IPS DF 19.7 (cell line): ENCODE measurements at places on chromosomes 2 and 18.

DNA sequence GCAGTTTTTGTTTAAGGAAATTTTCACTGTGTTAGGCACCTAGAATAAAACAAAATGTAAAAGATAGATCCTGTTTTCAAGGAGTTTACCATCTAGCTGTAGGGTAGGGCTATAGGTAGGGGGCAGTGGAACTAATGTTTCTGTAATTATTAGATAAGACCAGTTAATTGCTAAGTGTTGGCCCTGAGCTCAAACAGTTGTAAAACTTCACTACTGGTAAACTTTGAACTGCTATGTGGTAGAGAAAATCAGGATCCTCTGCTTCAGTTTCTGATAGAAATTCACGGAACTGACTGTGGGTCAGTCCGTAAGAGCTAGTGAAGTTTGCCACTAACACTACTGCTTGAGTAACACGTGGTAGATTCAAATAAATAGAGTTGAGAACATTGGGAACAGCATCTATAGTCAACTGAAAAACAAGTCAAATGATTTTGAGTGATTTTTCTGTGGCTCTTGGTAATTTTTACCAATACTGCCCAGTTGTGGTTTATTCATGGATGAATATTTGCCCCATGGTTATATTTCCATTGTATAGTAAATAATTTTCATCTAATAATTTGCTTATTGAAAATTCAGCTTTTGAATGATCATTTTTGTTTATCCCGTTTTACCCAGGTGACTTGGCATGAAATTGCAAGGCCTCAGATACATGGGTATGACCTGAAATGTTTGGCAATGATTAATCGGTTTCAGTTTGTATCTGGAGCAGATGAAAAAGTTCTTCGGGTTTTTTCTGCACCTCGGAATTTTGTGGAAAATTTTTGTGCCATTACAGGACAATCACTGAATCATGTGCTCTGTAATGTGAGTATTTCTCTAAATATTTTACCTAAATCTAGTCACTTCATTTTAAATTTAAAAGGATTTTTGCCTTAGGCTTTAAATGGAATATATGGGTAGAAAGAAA lies 26.4 kb downstream of the ELP2 start:
- DNase-seq = no peak

GRCh38 chr18:80201739-80202138 lies 45.6 kb downstream of the PARD6G start:
- no peak for DNase-seq

DNA sequence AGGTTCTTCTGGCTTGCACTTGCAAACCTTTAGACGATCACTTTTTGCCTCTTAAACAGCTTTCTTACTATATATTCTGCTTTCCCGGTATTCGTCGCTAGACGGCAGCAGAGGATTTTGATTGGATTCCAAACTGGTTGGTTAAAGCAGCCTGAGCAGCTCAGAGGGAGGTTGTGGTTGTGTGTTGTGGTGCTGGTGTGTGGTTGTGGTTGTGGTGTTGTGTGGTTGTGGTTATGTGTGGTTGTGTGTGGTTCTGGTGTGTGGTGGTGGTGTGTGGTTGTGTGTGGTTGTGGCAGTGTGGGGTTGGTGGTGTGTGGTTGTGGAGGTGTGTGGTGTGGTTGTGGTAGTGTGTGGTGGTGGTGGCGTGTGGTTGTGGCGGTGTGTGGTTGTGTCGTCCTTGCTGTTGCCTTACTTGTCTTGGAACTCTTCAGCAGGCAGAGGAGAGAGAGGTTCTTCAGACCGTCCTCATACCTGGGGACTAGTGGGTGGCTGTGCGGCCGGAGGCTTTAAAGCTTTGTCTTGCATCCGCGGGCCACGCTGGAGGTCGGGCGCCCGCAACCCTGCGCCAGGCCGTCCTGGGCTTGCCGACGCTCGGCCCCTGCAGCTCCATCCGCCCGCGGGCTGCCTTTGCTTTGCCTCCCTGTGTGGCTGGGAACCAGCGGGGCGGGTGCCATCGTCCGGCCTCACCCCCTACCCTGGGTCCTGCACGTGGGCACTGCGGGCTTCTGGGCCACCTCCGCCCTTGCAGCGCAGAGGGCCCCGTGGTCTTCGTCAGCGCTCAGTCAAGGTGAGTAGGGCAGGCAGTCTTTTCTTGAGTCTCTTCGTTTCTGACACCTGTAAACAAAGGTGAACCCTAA lies 190.8 kb downstream of the ARHGAP28 start:
- DNase-seq = peak; percentile 69

- no peak for DNase-seq
These were observed 231.2 kb upstream of the FOSL2 start for GRCh38 chr2:28161466-28161865.

GRCh38 chr2:42928692-42929545 lies 136.5 kb upstream of the HAAO start:
- DNase-seq = peak; percentile 57

- DNase-seq = no peak
These were observed 4.8 kb downstream of the CACNB4 start for GRCh38 chr2:152094014-152094413.

- DNase-seq = no peak
These were observed 17.2 kb downstream of the GPC1 start for GRCh38 chr2:240452462-240453256.

GRCh38 chr18:76389716-76390115 lies 105.3 kb downstream of the ZNF516 start:
- no peak for DNase-seq

GRCh38 chr2:11160256-11160655 lies 5.0 kb downstream of the SLC66A3 start:
- no peak for DNase-seq

DNA sequence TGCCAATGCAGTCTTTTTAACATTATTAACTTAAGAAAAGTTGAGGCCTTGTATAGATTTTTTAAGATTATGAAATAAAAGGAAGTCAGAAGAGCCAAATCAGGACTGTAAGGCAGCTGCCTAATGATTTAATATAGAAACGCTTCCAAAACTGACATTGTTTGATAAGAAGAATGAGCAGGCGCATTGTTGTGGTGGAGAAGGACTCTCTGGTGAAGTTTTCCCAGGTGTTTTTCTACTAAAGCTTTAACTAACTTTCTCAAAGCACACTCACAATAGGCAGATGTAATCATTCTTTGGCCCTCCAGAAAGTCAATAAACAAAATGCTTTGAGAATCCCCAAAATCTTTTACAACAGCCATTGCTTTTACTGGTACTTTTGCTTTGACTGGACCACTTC lies 288.6 kb upstream of the FIGN start:
- DNase-seq = no peak

- DNase-seq = peak; percentile 59
These were observed 75.3 kb downstream of the LRRFIP1 start for GRCh38 chr2:237702441-237703391.

- DNase-seq = no peak
These were observed 690.7 kb downstream of the KCNJ3 start for GRCh38 chr2:155389224-155389623.

GRCh38 chr2:26008095-26008494 lies 25.8 kb upstream of the RAB10 start:
- DNase-seq = no peak

DNA sequence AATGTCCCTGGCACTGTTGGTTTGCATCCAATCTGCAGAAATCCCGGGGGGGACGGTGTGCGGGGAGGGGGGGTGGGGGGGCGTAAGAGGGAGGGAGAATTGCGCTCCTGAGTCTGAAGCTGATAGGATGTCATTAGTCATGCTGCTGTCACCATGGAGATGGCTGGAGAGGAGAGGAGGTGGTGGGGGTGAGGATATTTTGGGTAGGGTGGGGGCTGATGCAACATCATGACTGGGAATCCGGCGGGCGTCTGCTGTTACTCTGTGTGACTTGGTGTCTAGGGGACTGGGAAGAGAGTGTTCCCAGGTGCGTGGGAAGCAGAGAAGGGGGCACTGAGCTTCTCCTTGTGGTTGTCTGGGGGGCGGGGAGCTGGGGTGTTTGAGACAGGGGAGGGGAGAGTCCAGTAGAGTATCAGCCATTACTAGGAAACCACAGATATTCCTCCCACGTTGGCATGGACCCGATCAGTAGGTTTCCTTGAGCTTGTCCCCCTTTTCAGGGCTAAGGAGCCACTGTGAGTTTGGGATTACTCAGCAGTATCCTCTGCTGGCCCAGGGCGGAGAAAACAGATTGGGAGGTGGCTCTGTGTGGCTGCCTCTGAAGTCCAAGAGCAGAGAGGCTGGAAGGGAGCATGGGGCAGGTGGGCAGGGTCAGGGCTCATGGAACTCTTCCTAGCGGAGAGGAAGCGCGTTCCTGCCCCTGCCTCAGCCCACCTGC lies 18.9 kb downstream of the TET3 start:
- no peak for DNase-seq

- DNase-seq = no peak
These were observed 292.4 kb downstream of the TRIB2 start for GRCh38 chr2:13009027-13009642.

DNA sequence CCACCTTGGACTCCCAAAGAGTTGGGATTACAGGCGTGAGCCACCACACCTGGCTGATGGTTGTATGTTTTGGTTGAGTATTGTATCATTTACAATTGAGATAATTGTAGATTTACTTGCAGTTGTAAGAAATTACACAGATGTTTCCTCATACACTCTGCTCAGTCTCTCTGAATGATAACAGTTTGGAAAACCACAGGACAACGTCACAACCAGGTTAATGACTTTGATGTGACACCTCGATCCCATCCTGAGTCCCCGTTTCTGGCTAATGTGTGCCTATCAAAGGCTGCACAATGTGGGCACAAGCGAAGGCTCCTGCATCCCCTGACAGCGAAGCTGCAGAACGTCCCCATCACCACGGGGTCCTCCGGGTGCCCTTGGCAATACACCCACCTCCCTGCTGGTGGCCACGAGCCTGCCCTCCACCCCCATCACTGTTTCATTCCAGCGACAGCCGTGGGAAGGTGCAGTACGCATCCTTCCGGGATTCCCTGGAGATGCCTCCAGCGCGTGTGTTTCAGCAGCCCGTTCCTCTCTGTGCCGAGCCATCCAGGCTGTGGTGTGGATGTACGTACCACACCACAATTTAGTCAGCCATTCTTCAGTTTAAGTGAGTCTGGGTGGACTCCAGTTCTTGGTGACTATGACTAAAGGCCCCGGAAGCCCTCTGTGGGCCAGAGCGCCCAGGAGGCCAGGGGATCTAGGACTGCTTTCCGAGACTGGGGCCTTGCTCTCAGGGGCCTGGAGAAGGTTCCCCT lies 4.3 kb upstream of the PDCD1 start:
- no peak for DNase-seq

DNA sequence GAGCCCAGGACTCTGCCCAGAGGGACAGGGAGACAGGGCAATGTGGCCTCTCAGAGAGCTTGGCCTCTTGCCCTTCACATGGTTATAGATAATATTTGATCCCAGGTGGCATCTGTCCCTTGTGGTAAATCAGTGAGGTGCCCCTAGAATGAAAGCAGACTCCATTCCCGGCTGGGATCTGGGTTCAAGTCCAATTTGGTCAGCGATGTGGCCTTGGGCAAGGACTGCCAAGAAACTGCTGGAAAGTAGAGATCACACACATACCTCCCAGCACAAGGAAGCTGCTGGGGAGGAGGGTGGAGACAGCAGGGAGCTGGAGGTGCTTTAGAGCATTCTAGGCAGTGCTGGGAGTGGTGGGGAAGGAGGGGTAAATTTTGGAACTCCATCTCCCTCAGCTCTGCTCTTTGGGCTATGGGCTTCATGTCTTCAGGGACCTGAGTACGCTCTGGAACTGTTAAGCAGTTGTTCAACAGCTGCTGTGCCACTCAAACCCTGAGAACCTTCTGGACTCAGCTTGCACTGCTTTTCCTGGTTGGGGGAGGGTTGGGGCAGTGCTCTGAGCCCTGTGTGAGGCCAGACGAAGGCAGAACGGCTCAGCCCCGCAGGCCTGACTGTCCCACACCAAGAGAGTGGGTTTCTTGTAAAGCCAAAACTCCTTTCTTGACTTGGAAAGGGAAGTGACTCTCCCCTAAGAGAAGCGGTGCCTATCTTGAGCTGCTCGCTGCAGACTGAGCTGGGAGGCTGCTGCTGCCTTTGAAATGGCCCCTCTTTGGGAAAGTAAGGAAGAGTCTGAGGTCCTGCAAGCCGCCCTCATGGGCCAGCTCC lies 23.0 kb downstream of the INPP5D start:
- DNase-seq = no peak

DNA sequence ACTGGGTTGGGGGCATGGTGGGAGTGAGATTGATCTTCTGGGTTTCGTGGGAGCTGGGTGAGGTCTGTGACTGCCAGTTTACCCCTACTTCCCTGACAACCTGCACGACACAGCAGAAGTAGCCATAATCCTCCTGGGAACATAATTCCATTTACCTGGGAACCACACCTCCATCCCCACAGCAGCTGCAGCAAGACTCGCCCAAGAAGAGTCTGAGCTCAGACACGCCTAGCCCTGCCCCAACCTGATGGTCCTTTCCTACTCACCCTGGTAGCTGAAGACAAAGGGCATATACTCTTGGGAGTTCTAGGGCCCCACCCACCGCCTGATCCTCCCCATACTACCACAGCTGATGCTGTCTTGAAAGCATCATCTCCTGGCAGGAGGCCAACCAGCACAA lies 43.8 kb downstream of the FLACC1 start:
- DNase-seq = no peak

DNA sequence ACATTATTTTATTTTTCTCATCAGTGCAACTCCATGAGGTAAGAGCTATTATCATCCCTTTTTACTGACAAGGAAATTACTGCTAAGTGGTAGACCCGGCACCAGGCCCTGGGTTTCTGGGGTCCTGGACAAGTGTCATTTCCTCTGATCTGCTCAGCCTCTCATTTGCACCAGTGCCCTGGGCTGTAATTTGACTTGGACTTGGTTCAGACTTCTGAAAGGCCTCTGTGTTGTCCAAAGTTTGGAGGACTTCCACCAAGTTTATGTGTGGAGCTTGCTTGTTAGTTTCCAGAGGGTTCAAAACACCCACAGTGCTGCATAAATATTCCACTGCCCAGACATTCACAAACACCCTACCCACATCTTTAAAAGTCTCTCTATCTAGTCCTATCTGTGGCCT lies 44.0 kb upstream of the PPP1CB start:
- DNase-seq = no peak

GRCh38 chr2:200797242-200797770 lies 14.4 kb upstream of the BZW1 start:
- no peak for DNase-seq

DNA sequence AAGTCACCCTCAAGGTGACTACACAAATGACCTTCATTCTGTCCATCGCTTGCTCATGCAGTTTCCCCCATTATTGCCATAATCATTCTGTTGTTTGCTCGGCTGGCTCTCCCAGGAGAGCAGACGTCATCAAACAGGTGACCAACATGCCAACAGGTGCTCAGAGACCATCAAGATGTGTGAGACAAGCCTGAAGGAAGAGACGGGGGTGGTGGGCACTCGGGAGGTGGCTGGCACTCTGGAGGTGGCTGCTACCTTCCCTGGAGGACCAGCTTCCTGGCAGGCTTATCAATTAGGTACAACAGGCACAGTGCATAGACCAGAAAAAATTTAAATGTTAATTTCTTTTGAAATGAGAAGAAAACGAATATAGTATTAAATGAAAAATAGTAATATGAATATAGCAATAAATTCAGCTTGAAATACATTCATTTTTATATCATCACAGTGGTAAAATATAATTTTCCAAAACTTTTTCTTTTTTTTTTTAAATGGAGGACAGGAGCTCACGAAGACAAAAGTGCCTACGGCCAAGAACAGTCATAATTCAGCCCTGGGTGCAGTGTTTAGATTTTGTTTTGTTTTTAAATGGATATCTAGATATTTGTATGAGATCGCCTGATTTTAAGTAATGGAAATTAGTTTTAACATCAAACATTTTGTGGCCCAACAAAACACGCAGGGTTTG lies 16.9 kb upstream of the HAAO start:
- DNase-seq = no peak

GRCh38 chr2:190050001-190050400 lies 12.5 kb downstream of the MSTN start:
- no peak for DNase-seq
